ENCODE measurements at places on chromosomes 1 and 21.

GRCh38 chr1:205687242-205687641 lies 6.9 kb upstream of the SLC45A3 start:
- no peak for DNase-seq
- no peak overlapping the region for H3K27ac ChIP-seq
- H3K27me3 ChIP-seq, result peaks cover 4% of the 10 kb centered on the region

GRCh38 chr1:174989536-174990220 lies 10.1 kb upstream of the CACYBP start:
- peaks cover 6% of the 10 kb centered on the region for H3K4me1 ChIP-seq
- DNase-seq, result no peak
- H3K4me3 ChIP-seq, result no peak overlapping the region
- H3K27me3 ChIP-seq, result no peaks in the 10 kb centered on the region
- peak overlapping the region; percentile 13 for H3K27ac ChIP-seq

DNA sequence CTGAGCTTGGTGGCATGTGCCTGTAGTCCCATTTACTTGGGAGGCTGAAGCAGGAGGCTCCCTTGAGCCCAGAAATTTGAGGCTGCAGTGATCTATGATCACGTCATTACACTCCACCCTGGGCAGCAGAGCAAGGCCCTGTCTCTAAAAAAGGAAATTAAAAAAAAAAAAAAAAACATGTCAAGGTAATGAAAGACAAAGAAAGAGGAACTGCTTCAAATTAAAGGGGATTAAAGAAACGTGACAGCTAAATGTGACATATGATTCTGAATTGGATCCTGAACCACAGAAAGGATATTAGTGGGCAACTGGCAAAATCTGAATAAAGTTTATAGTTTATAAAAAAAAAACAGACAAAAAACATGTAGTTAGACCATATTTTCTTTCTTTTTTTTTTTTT lies 3.8 kb upstream of the C2CD4D start:
- H3K27me3 ChIP-seq, result no peaks in the 10 kb centered on the region
- no peak overlapping the region for H3K27ac ChIP-seq
- DNase-seq, result no peak
- peaks cover 22% of the 10 kb centered on the region for H3K4me1 ChIP-seq

DNA sequence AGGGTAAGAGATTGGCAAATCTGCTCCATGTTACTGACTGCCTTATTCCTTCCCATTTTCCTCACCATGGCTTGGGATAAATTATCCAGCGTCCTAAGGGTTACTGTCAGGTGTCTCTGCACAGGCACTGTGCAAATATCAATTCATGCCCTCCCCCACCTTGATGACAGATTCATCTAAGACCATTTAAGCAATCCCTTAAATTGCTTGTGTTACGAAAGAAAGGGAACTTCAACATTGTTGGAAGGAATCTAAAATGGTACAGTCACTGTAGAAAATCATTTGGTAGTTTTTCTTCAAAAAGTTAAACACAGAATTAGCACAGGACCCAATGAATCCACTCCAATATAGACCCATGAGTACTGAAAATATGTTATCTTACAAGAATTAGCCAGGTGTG lies 17.6 kb upstream of the MTARC2 start:
- no peaks in the 10 kb centered on the region for H3K36me3 ChIP-seq
- H3K27ac ChIP-seq, result no peak overlapping the region
- H3K4me1 ChIP-seq, result peaks cover 16% of the 10 kb centered on the region
- H3K27me3 ChIP-seq, result no peaks in the 10 kb centered on the region
- DNase-seq, result no peak
- H3K4me3 ChIP-seq, result no peak overlapping the region

- no peaks in the 10 kb centered on the region for H3K36me3 ChIP-seq
- no peak for DNase-seq
- H3K27ac ChIP-seq, result no peak overlapping the region
- no peaks in the 10 kb centered on the region for H3K4me1 ChIP-seq
- no peak overlapping the region for H3K4me3 ChIP-seq
These were observed 513.0 kb downstream of the PTPRC start for GRCh38 chr1:199151634-199152425.

- no peak overlapping the region for H3K4me3 ChIP-seq
- peaks cover 23% of the 10 kb centered on the region for H3K4me1 ChIP-seq
- H3K27me3 ChIP-seq, result no peaks in the 10 kb centered on the region
These were observed 5.8 kb upstream of the SPATC1L start for GRCh38 chr21:46189959-46190490.
